ENCODE measurements at places on chromosomes 7 and 10.

DNA sequence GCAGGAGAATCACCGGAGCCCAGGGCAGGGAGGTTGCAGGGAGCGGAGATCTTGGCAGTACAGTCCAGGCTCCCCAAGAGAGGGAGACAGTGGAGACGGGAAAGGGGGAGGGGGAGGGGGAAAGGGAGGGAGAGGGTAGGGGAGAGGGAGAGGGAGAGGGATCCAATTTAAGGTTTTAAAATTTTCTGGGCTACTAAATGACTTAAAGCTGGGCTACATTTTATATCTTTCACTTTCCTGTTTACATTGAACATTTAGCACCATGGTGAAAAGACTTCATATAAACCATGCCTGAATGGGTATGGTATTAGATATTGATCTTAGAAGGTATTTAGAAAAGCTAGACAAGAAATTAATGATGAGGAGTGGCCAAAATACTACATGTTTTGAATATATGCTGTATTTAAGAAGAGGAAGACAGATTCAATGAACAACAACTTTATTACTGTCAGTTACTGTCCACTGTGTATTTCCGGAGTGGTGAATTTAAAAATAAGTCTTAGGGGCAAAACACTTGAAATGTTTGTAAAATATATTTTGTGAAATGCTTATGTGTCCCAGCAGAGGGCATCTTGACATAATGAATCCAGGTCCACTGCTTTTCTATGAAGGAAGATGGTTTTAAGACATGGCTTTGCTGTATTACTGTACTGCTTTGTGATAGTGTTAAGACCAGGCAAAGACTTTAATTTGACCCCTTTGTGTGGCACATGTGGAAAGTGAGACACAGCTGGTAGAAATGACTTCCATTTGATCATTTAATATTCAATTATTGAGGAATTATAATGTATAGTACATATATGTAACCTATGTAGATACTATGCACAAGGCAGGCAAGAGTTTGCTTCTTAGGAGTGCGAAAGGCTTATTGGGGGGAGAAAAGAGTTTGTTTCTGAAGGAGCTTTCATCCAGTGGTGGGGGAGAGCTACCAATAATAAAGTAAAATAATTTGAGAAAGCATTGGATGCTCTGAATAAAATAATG lies 52.8 kb downstream of the NRF1 start:
- peak; percentile 78 for DNase-seq

GRCh38 chr10:89314676-89315075 lies 12.8 kb downstream of the IFIT2 start:
- no peak for DNase-seq

- no peak for DNase-seq
Measured at GRCh38 chr10:96306516-96306915, 2.3 kb downstream of the DNTT start.

DNA sequence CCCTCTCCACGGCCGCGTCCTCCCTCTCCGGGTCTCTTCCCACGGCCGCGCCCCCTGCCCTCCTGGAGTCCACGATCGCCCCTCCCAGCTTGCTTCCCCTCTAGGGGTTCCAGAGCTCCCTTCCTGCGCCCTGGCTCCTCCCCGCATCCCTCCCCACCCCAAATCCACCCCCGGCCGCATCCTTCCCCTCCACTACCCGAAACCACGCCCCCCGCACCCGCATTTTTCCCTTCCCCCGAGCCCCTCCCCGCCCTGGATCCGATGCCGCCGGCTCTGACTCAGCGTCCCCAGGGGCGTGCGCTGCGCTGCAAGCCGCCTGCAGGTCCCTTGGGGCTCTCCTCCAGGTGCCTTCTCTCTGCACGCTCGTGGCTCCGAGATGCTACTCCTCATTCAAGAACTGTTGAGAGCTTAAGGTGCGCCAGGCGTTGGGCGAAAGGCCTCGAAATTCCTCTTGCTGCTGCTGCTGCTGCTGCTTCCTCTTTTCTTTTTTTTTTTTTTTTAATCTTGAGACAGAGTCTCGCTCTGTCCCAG lies 372 bp upstream of the TMEM130 start:
- no peak for DNase-seq
